ENCODE measurements at places on chromosomes 6 and 20. TPM values are rescaled to one million over a fixed set of nuclear protein-coding genes. Genes with fewer than 3 reads are reported as not detected.

The ULBP2 gene
- 4.7 TPM for total RNA-seq

The CAP2 gene
- 4.2 TPM for total RNA-seq

The PAK5 gene
- total RNA-seq, result not detected

The TSHZ2 gene
- 0.65 TPM for total RNA-seq

The BIRC7 gene
- total RNA-seq, result not detected

The ARMC12 gene
- 0.50 TPM for total RNA-seq

The PTPN1 gene
- total RNA-seq, result 22.3 TPM

Data from bladder microvascular endothelial cell (primary cell).